Umbilical cord (tissue), 2 donors: ENCODE measurements at places on chromosomes 16 and 17.

- no peak for DNase-seq
Measured at GRCh38 chr17:60153606-60154390, 4.0 kb downstream of the CA4 start.

DNA sequence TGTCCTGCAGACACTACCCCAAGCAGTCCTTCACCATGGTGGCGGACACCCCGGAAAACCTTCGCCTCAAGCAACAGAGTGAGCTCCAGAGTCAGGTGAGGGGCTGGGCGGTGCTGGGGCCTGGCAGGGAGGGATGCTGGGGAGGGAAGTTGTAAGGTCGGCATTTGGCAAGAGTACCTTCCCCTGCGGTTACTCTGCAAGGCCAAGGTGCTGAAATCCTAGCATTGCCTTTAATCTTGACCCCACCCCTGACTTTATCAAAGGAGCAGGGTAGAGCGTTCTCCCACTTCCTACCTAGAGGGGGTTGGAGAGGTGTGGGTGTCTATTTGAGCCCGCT lies 20.5 kb downstream of the LASP1 start:
- no peak for DNase-seq

DNA sequence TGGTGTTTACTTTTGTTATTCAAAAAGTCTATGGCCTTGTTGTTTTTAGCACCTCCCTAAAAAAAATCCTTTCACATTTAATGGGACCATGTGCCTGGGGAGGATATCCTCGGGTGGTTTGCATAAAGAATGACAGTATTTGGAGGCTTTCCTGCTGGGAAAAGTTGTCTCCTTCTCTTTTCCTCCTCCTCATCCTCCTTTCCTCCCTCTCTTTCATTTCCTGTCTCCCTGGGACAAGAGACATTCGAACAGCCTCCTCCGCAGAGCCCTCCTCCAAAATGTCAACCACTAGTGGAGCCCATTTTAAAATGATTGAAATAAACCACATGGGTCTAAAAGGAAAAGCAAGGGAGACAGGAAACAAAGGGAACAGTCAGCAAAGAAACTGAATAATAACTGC lies 67.4 kb downstream of the MYH13 start:
- DNase-seq, result no peak

GRCh38 chr16:27272076-27272475 lies 3.5 kb upstream of the NSMCE1 start:
- no peak for DNase-seq

DNA sequence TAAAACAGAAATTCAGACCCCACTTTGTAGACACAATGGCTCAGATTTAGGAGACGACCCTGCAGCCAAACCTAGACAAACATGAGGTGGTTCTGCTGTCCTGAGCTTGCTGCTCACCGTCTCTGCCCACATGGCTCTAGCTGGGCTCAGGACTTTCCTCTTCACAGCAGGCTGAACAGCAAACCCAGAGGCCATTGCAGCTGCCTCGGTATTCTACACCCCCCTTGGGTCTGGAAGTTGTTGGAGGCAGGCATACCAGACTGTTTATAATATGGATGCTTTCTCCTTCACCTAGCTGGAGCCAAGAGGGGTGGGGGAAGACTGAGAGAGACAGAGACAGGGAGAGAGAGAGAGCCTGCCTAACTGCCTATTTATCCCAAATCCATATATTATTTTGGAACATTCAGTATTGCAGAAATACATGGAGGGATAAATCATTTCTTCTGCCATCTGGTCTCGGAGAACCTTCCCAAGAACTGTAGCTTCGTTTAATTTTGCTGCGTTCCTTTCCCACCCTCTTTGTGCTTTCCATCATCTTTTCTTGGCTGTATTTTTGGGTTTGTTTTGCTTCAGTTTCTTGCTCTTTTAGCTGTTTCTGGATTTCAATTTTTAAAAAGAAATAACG lies 628.2 kb upstream of the RBFOX1 start:
- DNase-seq, result no peak

- DNase-seq, result no peak
Measured at GRCh38 chr17:596763-597644, 117.6 kb downstream of the VPS53 start.

GRCh38 chr16:2147981-2148671 lies at the start of gene RAB26:
RAB26 (plus strand) TSS chr16:2148625; CDS start chr16:2148784, 159 bp downstream.
- peak; percentile 60 for DNase-seq

DNA sequence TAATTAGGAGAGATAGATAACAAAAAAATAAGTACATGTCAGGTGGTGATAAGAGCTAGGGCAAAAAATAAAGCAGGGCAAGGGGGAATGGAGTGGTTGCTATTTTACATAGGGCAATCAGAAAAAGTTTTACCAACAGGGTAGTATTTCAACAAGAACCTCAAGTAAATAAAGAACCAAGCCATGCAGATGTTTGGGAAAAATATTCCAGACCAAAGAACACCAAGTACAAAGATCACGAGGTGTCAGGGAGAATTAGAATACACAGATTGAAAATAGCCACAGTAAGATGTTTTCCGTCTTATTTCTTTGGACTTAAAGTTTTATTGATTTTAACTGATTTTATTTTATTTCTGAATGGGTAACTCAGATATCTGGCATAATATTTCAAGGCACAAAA lies 11.1 kb downstream of the SYNRG start:
- DNase-seq, result no peak

DNA sequence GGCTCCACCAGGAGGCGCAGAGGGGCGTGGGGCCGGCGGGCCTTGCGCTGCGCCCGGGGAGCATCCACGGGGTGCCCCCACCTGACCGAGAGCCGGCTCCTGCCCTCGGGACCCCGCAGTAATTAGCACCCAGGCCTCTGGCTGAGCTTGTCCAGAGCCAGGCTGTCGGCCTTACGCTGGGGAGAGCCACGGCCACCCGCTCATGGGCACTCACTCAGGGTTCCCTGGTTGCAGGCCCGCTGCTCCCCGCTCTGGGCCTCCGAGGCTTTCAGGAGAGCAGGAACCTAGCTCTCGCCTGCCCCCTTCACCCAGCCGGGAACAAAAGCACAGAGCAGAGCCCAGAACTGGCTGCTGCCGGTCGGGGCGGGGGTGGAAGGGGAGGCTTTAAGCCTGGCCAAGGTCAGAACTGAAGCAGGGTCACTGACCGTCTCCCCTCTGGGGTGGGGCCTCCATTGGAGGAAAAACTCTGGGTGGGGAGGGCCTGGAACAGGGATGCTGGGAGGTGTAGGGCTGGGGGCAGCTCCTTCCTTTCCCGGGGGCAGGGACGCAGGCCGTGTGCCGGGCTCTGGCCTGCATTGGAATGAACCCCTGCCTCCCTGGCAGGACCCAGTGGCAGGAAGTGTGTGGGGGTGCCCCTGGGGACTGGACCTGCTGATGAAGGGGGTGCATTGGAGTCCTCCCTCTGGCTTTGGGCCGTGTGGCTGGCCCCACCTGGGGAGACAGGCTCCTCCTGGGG lies 12.3 kb downstream of the GLIS2 start:
- DNase-seq, result peak; percentile 92

GRCh38 chr17:69450131-69450530 lies 35.6 kb downstream of the MAP2K6 start:
- DNase-seq, result no peak

DNA sequence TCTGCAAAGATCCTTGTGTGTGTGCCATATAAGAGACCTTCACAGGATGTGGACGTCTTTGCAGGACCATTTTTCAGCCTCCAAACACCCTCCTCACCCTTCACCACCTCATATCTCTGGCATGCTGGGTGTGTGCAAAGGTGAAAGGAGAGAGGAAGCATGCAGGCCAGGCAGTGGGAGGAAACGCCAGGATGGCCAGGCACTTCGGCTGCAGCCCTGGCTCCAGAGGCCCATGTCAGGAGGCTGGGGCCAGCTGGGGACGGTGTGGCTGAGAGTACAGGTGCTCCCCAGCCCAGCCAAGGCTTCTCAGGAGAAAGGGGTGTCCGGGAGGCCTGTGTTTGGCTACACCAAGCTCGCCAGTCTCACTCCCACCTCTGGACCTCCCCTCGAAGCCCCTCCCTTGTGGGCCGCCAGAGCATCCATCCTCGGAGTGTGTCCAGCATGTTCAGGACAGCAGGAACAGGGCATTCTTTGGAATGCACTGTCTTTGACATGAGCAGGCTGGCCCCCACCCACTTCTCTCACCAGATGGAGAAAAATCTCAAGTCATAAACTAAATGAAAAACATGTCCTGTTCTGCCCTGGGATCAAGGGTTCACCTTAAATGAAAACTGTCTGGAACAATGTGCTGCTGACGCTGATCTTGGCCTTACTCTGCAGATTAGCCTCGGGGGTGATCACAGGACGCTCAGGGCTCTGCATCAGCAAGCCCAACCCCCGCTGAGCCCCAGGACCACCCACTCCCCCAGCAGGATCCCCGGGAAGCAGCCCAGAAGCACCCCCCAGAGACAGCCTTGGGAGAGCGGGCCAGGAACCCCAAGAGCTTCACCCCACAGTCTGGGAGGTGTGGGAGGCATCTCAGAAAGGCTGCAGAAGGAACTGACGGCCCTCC lies 15.9 kb downstream of the PEMT start:
- peak; percentile 88 for DNase-seq

GRCh38 chr16:18804540-18804939 lies 3.2 kb upstream of the ARL6IP1 start:
- DNase-seq, result no peak

DNA sequence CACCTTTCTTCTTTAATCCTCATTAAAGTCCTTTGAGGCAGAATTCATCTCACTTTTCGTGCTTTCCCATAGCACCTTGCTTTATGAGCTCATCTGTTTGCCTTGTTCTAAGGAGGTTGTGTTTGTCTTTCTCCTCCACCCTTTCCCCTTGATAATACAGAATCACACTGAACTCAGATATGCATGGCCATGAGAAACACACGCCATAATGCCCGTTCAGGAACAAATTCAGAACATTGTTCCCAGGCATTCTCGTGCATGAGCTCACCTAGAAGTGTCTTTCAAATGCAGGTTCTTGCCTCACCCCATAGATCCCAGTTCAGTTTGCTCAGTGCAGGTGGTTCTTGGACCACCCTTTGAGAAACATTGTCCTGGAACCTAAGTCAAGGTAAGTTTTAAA lies 71.1 kb downstream of the TMEM114 start:
- DNase-seq, result no peak

GRCh38 chr16:30570636-30571444 lies 674 bp downstream of the ZNF688 start:
- peak; percentile 59 for DNase-seq

DNA sequence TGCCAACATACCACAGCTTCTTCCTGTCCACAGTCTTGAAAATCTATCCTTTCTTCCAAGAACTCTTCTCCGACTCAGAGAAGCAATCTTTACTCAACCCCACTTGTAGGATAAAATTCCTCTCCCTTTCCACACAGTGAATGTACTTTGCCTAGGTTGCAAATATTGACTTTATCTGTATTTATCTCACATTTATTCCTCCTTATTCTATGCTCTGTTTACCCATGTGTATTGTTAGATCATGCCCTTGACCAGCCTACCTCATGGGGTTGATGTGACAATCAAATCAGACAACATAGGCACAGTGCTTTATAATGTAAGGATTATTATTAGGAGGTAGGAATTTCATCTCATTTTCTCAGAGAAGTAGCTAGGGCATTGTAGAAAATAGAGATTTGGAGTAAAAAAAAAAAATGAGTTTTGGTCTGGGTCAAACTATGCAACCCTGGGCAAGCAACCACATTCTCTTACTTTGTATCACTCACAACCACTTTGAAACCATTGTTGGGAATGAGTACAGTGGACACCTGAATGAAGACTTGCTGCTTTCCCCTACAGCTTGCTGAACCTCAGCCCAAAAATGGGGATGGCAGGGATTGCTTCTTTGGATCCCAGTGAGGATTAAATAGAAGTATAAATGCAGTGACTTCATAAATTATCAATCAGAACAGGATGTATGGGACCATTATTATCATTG lies 9.1 kb upstream of the SLC35B1 start:
- DNase-seq, result no peak
